ENCODE measurements at places on chromosomes 7 and 10. TPM values are rescaled to one million over a fixed set of nuclear protein-coding genes. Genes with fewer than 3 reads are reported as not detected.

Gene CRPPA
- 7.1 TPM for total RNA-seq

Gene ADCY1
- 5.9 TPM for total RNA-seq

Gene UROS
- 71.8 TPM for total RNA-seq

Gene CCAR1
- 32.0 TPM for total RNA-seq

Gene NPY
- not detected for total RNA-seq

Gene TLL2
- total RNA-seq, result 10.8 TPM

Gene MASTL
- 1.5 TPM for total RNA-seq

Gene RPP30
- 36.7 TPM for total RNA-seq

Gene ZNF425
- 0.60 TPM for total RNA-seq

Gene PDE6C
- total RNA-seq, result not detected

Gene CHST15
- 3.8 TPM for total RNA-seq

Gene BMPER
- 2.5 TPM for total RNA-seq

Gene LRRTM3
- not detected for total RNA-seq

Gene C10orf105
- total RNA-seq, result 0.05 TPM

Gene MACROH2A2
- total RNA-seq, result 14.8 TPM

Gene IDI2
- total RNA-seq, result 0.30 TPM

Gene GIMAP4
- 38.4 TPM for total RNA-seq

Gene OR6B1
- total RNA-seq, result not detected

Gene WDR86
- 0.41 TPM for total RNA-seq

Data from Right ventricle myocardium inferior (tissue), 1 donor.